ENCODE measurements at places on chromosomes 6 and 20. TPM values are rescaled to one million over a fixed set of nuclear protein-coding genes. Genes with fewer than 3 reads are reported as not detected.

DNA sequence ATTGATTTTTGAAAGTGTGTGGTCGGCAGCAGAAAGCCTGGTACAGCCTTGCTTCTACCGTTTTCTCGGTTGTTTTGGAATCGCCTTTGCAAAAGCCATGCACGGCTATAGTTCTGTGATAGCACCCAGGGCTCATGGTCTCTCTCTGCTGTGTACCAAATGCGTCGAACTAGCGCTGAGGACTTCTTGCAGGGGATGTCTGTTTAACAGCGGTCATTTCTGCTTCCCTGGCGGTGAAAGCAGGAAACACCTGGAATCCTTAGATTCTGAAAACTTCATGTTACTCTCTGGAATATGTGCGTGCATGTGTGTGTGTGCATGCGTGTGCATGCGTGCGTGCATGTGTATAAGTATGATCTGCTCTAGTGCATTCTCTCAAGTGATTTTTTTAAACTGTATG lies 26.1 kb upstream of the GCNT2 start:
- H3K27ac ChIP-seq, result no peak overlapping the region
- H3K4me1 ChIP-seq, result no peaks in the 10 kb centered on the region
- DNase-seq, result no peak
- no peaks in the 10 kb centered on the region for H3K36me3 ChIP-seq

- peak; percentile 40 for DNase-seq
- H3K36me3 ChIP-seq, result no peaks in the 10 kb centered on the region
- H3K4me3 ChIP-seq, result no peak overlapping the region
- no peaks in the 10 kb centered on the region for H3K27me3 ChIP-seq
- H3K27ac ChIP-seq, result no peak overlapping the region
- no peaks in the 10 kb centered on the region for H3K4me1 ChIP-seq
Observed at GRCh38 chr6:108862479-108863191, 14.4 kb downstream of the ARMC2 start.

GRCh38 chr6:109014606-109015005 lies 80.0 kb downstream of the SESN1 start:
- no peaks in the 10 kb centered on the region for H3K27me3 ChIP-seq
- no peaks in the 10 kb centered on the region for H3K36me3 ChIP-seq
- H3K4me1 ChIP-seq, result peaks cover 11% of the 10 kb centered on the region
- no peak overlapping the region for H3K27ac ChIP-seq
- DNase-seq, result no peak

GRCh38 chr6:25136854-25137253 lies 142.3 kb upstream of the CARMIL1 start:
- no peaks in the 10 kb centered on the region for H3K4me1 ChIP-seq
- no peak overlapping the region for H3K4me3 ChIP-seq
- DNase-seq, result peak; percentile 25
- H3K27me3 ChIP-seq, result no peaks in the 10 kb centered on the region

- H3K27ac ChIP-seq, result peak overlapping the region; percentile 71
- no peaks in the 10 kb centered on the region for H3K27me3 ChIP-seq
- H3K4me3 ChIP-seq, result no peak overlapping the region
- no peak for DNase-seq
- H3K36me3 ChIP-seq, result no peaks in the 10 kb centered on the region
- H3K4me1 ChIP-seq, result no peaks in the 10 kb centered on the region
Observed at GRCh38 chr6:111685058-111685457, 79.4 kb upstream of the TRAF3IP2 start.

- H3K4me1 ChIP-seq, result peaks cover 21% of the 10 kb centered on the region
- no peak overlapping the region for H3K4me3 ChIP-seq
- H3K27me3 ChIP-seq, result peaks cover 34% of the 10 kb centered on the region
- H3K36me3 ChIP-seq, result no peaks in the 10 kb centered on the region
Observed at GRCh38 chr6:170298688-170299087, 7.8 kb upstream of the DLL1 start.

GRCh38 chr20:3871550-3872265 lies 17.5 kb upstream of the PANK2 start:
- H3K4me3 ChIP-seq, result no peak overlapping the region
- no peaks in the 10 kb centered on the region for H3K27me3 ChIP-seq
- H3K4me1 ChIP-seq, result peaks cover 5% of the 10 kb centered on the region
- no peak for DNase-seq
- peaks cover 31% of the 10 kb centered on the region for H3K36me3 ChIP-seq

- H3K27me3 ChIP-seq, result no peaks in the 10 kb centered on the region
- no peak overlapping the region for H3K4me3 ChIP-seq
- H3K27ac ChIP-seq, result no peak overlapping the region
- peaks cover 37% of the 10 kb centered on the region for H3K4me1 ChIP-seq
- no peaks in the 10 kb centered on the region for H3K36me3 ChIP-seq
Observed at GRCh38 chr6:138965971-138966370, 22.1 kb downstream of the REPS1 start.

- H3K27ac ChIP-seq, result no peak overlapping the region
- no peak overlapping the region for H3K4me3 ChIP-seq
- no peaks in the 10 kb centered on the region for H3K27me3 ChIP-seq
- H3K36me3 ChIP-seq, result no peaks in the 10 kb centered on the region
- DNase-seq, result no peak
Observed at GRCh38 chr6:5681480-5681879, 325.2 kb downstream of the NRN1 start.

Gene ENPP5
- 14.8 TPM for total RNA-seq

Gene SERAC1
- total RNA-seq, result 18.5 TPM

Gene MICA
- total RNA-seq, result 36.1 TPM

Gene SLC22A3
- total RNA-seq, result 48.9 TPM

Data from adrenal gland (tissue), 19 donors.